ENCODE measurements at places on chromosomes 5 and 9. TPM values are rescaled to one million over a fixed set of nuclear protein-coding genes. Genes with fewer than 3 reads are reported as not detected.

Gene KCNIP1
- not detected for total RNA-seq

Gene FBXO4
- total RNA-seq: 4.7 TPM

Gene CAMK2A
- 0.09 TPM for total RNA-seq

Gene ADAMTSL1
- 50.1 TPM for total RNA-seq

Gene PCDHA10
- not detected for total RNA-seq

Gene UAP1L1
- 10.2 TPM for total RNA-seq

Gene FAM78A
- total RNA-seq: 0.11 TPM

Gene PSAT1
- total RNA-seq: 94.5 TPM

Gene PCDHB12
- 0.64 TPM for total RNA-seq

Gene MEIKIN
- total RNA-seq: not detected

Gene WHRN
- 3.6 TPM for total RNA-seq

Gene ZNF454
- not detected for total RNA-seq

Gene ANKRD31
- total RNA-seq: not detected

Gene PLPP7
- 11.0 TPM for total RNA-seq

Gene CDX1
- not detected for total RNA-seq

Gene SH3GL2
- not detected for total RNA-seq

Gene MAMDC4
- 3.3 TPM for total RNA-seq

Gene DMRT3
- total RNA-seq: not detected

Gene IRX2
- total RNA-seq: 5.7 TPM

Gene INSL6
- total RNA-seq: not detected

Gene PRUNE2
- not detected for total RNA-seq

Gene DND1
- 0.27 TPM for total RNA-seq

Gene TMEM232
- 1.2 TPM for total RNA-seq

Gene C9orf50
- total RNA-seq: not detected

Gene NUTM2G
- not detected for total RNA-seq

Gene RAD17
- total RNA-seq: 19.8 TPM

Gene INSL4
- total RNA-seq: not detected
